ENCODE measurements at places on chromosomes 2 and 18.

GRCh38 chr2:218172845-218173244, 6.1 kb upstream of the CXCR1 start:
- no peak for DNase-seq

DNA sequence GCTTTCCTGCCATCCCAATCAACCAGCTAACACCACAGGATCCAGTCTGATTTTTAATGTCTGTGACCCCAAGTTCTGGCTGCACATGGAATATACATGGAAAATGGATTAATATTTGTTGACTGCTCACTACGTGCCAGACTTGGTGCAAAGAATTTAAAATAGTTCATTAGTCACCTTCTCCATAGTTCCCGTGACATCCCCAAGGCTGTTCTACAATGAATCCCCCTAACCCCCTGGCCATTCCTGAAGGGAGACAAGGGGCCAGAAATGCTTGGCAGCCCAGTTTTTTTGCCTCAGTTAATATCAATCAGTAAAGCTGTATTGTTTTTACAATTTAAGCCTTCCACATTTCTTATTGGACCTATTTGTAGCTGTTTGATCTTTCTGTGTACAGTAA, 71.0 kb upstream of the ST3GAL5 start:
- no peak for DNase-seq

DNA sequence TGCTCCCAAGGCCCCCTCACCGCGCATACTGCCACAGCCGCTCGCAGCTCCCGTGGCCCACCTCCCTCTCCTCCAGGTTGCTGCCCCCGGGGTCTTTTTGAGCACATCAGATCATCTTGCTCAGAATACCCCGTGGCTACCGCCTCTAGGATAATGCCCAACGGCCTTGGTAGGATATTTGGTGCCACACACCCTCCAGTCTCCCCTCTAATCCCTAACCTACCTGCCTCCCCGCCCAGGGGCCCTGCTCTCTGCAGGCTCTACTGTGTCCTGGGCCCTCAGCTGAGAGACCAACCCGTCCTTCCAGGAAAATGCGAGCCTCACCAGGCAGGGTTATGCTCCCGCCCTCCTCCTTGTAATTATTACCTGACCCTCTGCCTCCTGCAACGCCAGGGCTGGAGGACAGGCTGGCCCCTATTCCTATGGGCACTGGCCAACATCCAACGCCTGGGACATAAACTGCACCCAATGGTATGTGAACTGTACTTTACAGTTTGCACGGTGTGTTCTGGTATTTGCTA, 1.5 kb upstream of the MTCL1 start:
- peak; percentile 15 for DNase-seq

- no peak for DNase-seq
Measured at GRCh38 chr2:175805442-175806124, 196.5 kb downstream of the LNPK start.

GRCh38 chr2:48946449-48947048, 191.0 kb upstream of the LHCGR start:
- no peak for DNase-seq

GRCh38 chr2:75607400-75607798, 39.2 kb upstream of the MRPL19 start:
- DNase-seq: no peak

- DNase-seq: no peak
Measured at GRCh38 chr2:105882341-105882740, 137.6 kb downstream of the NCK2 start.

DNA sequence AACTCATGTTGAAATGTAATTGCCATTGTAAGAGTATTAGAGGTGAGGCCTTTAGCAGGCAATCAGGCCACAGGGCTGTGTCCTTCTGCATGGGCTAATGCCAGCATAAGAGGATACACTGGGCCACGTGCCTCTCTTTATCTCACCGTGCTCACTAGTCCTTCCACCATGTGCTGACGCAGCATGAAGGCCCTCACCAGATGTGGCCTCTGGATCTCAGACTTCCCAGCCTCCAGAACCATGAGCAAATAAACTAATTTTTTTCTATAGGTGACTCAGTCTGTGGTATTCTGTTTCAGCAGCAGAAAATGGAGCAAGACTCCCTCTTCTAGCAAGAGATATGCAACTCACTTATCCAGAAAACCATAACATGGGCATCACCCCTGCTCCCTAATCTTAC, 149.7 kb upstream of the ZNF236 start:
- no peak for DNase-seq

GRCh38 chr2:241126201-241126611, 23.1 kb downstream of the PASK start:
- DNase-seq: no peak

DNA sequence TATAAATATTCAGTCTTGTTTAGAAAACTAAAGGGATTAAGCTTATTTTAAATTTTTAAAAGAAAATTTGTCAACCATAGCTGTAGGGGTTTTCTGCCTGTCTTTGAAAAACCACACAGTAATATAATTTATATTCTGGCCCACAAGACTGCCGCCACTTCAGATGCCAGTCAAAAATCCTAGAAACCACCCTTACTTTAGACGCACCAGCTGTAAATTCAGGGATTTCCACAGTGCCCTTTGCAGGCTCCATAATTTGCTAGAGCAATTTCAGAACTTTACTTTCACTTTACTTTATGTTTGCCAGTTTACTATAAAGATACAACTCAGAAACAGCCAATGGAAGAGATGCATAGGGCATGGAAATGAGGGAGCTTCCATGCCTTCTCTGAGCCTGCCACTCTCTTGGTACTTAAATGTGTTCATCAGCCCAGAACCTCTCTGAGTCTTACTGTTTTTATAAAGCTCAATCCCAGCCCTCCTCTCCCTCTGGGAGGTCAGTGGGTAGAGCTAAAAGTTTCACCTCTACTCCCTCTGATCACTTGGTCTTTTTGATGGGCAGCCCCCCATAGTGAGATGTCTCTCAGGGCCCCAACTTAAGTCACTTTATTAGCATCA, 63.3 kb downstream of the KYNU start:
- no peak for DNase-seq

DNA sequence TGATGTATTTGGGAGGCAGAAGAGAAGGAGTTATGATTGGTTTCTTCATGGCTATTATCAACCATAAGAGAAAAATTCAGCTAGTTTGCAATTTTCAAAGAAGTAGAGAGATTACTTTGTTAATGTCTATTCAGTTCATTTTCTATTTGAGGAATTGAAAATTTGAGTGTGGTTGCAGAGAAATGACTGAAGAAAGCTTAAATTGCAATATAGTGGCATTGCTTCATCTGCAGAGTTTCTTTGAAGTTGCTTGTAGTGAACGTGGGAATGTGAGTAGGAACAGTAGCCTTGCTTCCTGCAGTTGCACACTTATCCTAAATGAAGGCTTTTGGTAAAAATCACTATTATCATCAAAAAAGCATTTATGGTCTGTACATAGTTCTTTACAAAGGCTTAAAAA, 14.7 kb upstream of the CYRIA start:
- no peak for DNase-seq

DNA sequence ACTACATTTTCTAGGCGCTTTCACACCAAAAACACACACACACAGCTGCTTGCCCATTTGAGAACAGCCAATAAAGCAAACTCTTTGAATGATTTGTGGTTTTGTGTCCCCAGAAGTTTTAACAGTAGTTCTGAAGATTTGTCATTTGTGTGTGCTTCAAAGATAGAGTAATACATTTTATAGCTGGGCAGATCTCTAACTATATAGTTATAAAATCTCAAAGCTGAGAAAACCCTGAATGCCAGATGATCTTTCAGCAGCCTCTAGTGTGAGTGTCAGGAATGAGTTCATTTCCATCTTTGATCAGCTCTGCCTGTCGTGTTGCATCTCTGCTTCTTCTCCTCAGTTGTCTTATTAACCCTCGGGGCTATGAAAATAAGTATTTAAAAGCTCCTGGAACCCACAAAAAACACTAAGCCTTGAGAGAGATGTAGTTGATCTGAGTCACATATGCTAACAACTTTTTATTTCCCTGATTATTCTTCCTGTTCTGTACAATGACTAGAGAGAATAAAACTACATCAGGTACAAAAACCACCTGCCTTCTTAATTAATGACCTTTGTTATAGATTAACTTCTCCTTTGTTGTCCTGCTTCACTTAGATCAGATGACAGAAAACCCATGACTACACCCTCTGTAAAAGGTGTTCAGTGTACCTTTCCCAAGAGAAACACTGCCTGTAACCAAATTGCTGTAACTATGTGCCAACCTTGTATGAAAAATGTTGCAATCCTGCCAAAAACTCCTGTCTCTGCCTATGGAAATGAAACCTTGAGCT, 30.0 kb upstream of the SLC3A1 start:
- no peak for DNase-seq

GRCh38 chr18:32922951-32923430, 150.2 kb upstream of the KLHL14 start:
- no peak for DNase-seq

DNA sequence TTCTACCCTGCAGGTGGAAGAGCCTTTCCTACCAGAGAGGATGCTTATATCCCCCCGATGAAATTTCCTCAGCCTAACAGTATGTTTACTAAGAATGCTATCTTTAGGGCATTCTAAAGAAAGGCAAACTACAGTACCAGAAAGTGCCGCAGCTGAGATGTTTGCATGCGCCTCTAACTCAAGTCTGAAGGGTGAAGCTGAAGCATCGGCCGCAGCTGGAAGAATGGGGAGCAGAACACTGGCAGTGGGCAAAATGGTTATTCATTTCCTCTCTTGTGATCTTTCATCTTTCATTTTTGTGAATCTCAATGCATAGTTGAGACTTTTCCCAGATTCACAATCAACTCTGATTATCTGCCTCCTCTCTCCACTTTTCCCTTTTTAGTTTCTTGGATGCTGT, 648.2 kb upstream of the ZEB2 start:
- DNase-seq: no peak

GRCh38 chr2:238954841-238955591, 107.1 kb downstream of the TWIST2 start:
- no peak for DNase-seq

DNA sequence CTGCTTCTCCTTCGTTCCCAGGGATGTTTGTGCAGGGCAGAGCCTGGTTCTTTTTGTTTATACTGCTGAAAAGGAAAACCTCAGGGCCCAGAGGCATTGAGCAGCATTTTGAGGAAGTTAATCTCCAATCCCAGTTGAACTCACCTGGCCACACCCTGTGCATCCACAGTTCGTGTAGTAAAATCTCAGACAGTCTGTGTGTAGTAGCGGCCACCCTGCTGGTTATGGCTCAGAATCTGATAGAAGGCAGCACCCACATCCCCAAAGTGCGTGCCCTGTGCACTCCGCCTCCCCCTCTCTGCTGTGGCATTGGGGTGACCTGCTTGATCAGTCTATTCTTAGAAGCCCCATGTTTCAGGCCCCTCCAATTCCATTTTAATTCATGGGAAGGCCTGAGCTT, 10.9 kb downstream of the TRIB2 start:
- DNase-seq: no peak

GRCh38 chr2:24984912-24985311, 13.2 kb upstream of the DNAJC27 start:
- no peak for DNase-seq

GRCh38 chr2:65103013-65103715, 26.7 kb downstream of the RAB1A start:
- DNase-seq: no peak

- no peak for DNase-seq
Measured at GRCh38 chr2:233844836-233845235, 9.5 kb downstream of the HJURP start.

- DNase-seq: no peak
Measured at GRCh38 chr2:46829231-46829995, 86.2 kb downstream of the MCFD2 start.

GRCh38 chr2:96154506-96155380, 9.5 kb upstream of the DUSP2 start:
- DNase-seq: no peak

DNA sequence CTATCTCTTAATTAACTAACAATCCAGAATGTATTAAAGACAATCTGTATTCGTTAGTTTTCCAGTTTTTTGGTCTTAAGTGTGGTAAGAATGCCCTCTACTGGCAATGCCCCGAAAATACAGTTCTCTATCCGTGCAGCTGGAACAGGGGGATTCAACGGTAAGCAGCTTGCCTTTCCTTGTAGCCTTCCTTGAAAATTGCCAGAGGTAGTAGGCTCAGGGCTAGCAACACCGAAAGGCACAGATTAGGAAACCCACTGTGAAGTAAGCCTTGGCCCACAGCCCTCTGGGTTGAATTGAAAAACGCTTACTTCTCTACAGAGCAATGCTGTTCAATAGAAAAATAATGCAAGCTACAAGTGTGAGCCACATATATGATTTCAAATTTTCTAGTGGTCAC, 17.1 kb upstream of the VPS4B start:
- peak; percentile 52 for DNase-seq

DNA sequence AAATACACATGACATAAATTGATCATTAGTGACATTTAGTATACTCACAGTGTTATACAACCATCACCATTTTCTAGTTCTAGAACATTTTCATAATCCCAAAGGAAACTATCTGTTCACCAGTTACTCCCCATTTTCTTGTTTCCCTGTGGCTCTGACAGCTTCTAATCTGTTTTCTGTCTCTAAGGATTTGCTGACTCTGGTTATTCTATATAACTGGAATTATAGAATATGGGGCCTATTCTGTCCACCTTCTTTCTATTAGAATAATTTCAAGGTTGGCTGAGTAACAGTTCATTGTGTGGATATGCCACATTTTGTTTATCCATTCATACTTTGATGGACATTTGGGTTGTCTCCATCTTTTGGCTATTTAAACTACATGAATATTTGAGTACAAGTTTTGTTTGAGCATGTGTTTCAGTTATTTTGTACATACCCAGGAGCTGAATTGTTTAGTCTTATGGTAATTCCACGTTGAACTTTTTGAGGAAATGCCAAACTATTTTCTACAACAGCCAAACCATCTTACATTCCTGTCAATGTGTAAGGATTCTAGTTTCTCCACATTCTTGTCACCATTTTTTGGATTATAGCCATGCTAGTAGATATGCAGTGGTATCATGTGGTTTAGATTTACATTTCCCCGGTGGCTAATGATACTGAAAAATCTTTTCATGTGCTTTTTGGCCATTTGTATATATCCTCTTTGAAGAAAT, 20.5 kb downstream of the KIAA1328 start:
- no peak for DNase-seq

GRCh38 chr2:50922506-50922905, 109.4 kb downstream of the NRXN1 start:
- no peak for DNase-seq

DNA sequence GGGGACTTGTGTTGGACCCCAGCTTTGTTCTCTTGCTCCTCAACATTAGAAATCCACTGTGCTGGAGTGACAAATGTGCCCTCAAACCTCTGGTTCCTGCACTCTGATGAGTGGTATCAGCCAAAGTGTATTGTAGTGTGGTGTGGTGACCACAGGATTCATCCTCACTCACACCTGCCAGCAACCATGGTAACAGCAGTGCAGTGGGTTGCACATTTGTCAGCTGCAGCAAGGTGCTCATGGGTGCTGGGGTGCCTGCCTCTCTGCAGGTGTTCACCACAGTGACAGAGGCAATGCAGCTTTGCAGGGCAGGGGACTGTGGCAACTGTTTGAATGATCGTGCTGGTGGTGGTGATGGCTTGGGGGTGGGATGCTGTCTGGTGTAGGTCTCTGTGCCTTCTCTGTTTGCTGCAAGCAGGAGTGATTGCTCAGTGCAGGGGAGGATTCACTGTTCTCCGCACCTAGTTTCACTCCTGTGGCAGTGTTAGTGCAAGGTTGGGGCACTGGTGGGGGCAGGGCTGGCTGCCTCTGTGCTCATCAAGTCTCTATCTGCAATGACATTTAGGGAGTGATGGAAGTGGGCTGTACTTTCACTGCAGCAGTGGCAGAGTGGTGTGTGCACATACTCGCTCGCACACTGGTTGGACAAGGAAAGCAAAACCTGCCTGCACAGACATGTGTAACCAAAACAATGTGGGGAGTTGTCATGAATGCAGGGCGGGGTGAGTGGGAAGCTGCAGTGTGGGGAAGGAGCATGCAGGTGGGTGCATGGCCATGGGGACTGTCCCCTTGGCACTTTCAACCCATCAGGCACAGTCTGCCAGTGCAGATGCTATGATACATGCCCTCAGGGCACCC, 301.1 kb downstream of the PIK3C3 start:
- no peak for DNase-seq
